ENCODE measurements at places on chromosomes 6 and 20. TPM values are rescaled to one million over a fixed set of nuclear protein-coding genes. Genes with fewer than 3 reads are reported as not detected.

DNA sequence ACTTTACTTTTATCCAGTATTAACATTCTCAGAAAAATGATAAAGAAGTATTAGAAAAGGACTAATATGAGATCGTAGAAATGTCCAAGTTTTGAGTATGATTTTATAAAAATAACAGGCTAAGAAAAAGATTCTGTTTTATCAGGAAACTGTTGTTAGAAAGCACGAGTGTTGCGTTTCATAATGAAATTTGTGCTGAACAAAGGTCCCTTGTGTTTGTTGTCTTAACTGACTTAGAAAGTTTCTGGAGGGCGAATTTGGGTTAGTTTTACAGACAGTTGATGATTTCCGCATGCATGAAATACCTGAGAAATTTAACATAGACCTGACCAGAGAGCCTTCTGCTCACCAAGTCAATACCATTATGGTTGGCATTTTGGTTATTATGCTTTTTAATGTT, 136.0 kb downstream of the FNDC1 start:
- DNase-seq, result no peak

The MCM3 gene
- 164 TPM for polyA plus RNA-seq

The PTGIS gene
- not detected for polyA plus RNA-seq

The TUBE1 gene
- 17.1 TPM for polyA plus RNA-seq

The VSTM2L gene
- not detected for polyA plus RNA-seq
